ENCODE measurements at places on chromosomes 4 and X. TPM values are rescaled to one million over a fixed set of nuclear protein-coding genes. Genes with fewer than 3 reads are reported as not detected.

The GAGE13 gene
- not detected for total RNA-seq

- no peak for DNase-seq
Measured at GRCh38 chrX:14039344-14039743, 9.7 kb upstream of the GEMIN8 start.

- no peak for DNase-seq
Measured at GRCh38 chr4:45410701-45411210, 684.4 kb upstream of the GNPDA2 start.

DNA sequence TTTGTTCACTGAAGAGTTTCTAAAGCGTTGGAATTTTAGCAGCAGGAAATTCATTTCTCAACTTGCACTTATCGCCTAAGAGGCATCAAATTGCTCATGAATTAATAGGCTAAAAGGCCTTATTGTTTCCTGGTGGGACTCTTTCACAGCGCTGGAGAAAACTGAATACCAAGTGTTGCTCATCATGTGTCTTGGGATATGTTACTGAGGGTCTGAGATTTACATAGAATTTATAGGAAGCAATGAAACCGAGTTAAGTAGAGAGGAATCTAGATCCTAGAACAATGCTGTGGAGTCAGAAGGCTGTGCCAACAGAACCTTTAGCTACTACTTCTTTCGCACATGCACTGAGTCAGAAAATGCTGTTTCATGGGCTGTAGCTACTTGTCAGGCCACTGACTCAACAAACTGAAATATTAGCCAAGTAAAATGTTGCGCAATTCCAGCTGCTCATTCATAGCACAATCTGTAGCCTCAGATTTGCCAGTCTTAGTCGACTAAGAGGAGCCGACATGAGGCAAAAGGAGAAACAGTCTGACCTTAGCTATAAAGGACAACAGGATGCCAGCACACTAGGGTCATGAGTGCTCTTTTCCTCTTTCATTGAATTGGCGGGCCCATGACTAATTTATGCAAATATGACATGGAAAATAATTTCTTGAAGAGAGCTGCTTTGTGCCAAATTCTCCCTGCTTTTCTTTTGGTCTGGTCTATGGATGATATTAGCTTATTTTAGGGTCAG lies 35.9 kb upstream of the CXCL8 start:
- DNase-seq, result peak; percentile 97

- no peak for DNase-seq
Measured at GRCh38 chr4:1368421-1369090, 21.5 kb downstream of the UVSSA start.

- no peak for DNase-seq
Measured at GRCh38 chrX:151396825-151397740, at the start of gene VMA21. Gene VMA21, plus strand, starts transcription at chrX:151397206. Its CDS starts 103 bp downstream, at chrX:151397309.

The TKTL1 gene
- total RNA-seq, result not detected

GRCh38 chr4:151788021-151788420 lies 27.2 kb upstream of the GATB start:
- no peak for DNase-seq

DNA sequence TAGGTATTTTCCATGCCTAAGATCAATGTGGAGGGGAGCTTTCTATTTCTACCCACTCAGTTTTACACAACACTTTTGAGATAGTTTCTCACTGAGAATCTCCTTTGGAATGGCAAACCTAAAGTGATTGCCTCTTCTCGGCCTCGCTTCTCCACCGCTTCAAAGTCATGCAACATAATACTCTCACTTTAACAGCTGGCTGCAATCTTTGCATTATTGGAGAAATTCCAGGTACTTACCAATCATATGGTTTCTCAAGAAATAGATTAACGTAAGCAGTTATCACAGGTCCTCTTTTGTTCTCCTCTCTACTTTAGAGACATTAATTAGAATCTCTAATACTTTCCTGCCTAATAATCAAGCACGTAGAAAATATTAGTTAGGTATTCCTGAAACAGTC lies 3.7 kb upstream of the IL13RA2 start:
- no peak for DNase-seq

The C4orf51 gene
- total RNA-seq, result not detected

DNA sequence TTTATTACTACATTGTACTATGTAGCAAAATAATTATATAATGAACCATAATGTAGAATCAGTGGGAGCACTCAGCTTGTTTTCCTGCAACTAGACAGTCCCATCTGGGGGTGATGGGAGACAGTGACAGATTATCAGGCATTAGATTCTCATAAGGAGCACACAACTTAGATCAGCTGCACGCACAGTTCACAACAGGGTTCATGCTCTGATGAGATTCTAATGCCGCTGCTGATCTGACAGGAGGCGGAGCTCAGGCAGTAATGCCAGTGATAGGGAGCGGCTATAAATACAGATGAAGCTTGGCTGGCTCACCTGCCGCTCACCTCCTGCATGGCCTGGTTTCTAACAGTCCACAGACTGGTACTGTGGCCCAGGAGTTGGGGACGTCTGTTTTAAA lies 199.2 kb downstream of the MAB21L2 start:
- no peak for DNase-seq

The NELFA gene
- total RNA-seq, result 19.6 TPM

DNA sequence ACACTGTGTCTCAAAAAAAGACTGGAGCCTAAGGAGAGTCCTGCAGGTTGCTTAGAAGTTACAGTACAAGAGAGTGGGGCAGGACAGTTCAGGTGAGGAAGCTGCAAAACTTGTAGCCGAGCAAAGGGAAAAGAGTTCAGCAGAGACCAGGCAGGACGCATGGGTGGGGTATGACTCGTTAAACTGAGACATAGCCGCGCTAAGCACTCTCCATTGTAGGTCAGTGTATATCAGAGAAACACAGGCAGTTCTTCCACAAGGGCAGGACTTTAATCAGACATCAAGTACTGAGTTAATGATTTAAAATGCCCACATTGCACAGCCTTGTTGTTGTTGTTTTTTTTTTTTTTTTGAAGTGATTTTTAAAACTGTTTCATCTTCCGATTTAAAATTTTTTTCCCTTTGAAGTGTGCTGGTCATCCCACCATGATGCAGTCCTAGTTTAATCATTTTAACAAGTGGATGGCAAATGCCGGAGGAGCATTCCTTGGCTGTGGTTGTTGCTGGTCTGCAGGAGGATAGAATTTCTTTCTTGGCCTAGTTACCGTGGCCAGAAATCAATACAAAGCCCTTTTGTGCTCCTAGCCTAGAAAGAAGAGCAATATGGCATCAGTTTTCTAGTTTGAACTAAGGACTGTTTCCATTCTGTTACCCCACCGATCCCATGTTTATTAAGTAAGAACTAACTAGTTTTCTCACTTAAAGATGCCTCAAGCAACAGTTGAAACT lies 10.3 kb downstream of the LAP3 start:
- no peak for DNase-seq

DNA sequence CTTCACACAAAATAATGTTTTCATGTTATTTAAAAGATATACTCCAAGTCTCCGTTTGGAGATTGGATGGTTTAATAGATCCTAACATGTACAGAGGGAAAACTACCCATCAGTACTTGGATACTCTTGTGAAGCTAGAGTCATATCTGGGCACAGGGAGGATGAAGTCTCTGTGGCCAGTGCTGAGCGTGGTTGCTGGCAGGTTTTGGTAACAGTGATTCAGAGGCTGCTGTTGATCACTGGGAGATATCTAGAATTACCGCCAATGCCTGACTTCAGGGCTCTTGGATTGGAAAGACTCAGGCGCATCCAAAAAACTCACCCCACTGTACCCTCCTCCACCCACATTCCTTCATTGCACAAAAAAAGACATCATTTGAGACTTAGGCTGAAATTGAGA lies 107.2 kb upstream of the PGRMC2 start:
- no peak for DNase-seq

GRCh38 chr4:156594624-156595023 lies 377.0 kb downstream of the PDGFC start:
- DNase-seq, result no peak

DNA sequence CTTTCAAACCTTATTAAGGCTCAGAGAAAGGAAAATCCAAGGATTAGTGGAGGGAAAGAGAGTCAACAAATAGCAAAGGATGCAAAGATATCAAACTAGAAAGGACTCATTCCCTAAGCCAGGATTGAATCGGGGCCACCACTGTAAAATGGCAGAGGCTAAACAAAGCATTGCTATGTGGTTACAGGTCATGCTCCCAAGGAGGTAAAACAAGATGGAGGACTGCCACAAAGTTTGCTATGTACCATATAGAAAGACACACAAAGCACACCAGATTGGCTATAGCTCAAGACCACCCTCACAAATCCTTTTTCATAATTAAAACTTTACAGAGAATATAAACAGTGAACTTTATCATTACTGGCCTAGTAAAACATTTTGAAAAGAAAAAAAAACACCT lies 25.9 kb upstream of the PASD1 start:
- DNase-seq, result no peak

DNA sequence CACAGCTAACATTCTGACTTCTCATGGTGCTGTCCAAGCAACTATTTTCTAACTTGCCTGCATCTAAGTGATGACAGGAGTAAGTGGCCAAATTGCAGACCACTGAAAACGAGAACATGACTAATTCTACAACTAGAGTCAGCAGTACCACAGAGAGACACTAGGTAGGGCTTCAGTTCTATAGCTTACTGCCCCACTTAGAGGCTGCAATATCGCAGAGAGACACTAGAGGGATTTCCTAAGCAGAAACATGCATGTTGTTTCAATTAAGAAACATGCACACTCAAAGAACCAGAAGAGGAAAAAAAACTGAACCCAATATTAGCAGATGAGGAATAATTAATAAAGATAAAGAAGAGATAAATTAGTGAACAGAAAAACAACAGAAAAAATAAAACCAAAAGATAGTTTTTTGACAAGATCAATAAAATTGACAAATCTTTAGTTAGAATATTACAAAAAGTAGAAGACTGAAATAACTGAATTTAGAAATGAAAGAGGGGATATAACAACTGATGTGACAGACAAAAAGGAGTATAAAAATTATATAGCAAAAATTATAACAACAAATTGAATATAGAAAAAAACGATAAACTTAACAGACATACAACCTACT lies 100.8 kb downstream of the SPIN4 start:
- no peak for DNase-seq

DNA sequence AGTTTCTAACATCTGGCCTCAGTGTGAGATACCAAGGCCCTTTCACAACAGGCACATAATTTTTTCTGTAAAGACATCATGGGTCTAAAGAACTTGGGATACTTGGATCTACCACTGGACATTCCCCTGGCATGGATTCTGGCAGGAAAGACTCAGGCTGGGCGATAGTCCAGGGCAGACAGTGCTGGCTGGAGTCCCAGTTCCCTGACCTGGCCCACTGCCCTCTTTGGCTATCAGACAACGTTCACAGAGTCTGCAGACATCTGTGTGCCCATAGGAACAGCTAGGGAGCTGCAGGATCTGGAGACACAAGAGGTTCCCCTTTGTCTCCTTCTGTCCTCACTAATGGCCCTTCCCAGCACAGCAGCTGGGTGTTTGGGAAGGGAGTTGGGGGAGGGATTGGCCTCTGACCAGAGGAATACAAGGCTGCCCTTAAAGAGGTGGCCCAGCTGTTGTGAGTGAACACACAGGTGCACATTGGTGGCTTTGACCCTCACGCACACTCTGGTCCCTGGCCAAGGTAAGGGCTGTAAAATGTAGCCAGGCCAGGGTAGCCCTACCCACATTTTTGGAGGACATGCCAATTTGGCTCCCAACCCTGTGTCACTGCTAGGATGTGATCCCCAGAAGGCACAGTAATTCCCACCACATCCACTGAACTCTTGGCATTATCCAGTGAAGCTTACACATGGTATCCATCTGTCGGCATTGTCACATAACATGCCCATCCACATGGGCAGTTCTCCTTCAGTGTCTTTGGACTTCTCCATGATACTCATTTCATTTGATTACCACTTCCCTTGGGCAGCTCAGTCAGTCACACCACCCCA lies 72.3 kb downstream of the SOX3 start:
- DNase-seq, result no peak

DNA sequence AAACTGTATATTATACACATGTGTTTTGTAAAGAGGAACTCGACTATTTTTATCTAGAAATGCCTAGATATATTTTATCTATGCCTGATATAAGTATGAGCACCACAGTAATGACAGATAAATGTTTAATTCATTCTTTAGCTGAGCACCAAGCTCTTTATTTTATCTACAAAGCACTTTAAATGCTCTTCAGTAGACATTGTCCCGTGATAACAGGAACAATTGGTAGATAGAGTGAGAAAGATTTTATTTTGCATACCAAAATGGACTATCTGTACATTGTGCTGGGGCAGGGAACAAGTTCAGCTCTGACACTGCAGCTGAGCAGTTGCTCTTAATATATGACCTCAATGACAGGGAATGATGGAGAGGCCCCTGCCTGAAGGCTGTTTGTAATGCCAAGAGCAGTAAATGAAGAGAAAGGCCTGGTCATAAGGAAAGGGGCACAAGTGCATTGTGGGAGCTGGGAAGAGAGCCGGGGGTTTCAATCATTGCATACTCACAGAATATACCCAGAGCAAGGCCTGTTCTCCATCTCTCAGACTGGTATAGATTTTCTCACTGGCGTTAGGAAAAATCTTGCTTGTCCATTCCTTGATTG lies 57.3 kb downstream of the SEPTIN11 start:
- DNase-seq, result no peak

DNA sequence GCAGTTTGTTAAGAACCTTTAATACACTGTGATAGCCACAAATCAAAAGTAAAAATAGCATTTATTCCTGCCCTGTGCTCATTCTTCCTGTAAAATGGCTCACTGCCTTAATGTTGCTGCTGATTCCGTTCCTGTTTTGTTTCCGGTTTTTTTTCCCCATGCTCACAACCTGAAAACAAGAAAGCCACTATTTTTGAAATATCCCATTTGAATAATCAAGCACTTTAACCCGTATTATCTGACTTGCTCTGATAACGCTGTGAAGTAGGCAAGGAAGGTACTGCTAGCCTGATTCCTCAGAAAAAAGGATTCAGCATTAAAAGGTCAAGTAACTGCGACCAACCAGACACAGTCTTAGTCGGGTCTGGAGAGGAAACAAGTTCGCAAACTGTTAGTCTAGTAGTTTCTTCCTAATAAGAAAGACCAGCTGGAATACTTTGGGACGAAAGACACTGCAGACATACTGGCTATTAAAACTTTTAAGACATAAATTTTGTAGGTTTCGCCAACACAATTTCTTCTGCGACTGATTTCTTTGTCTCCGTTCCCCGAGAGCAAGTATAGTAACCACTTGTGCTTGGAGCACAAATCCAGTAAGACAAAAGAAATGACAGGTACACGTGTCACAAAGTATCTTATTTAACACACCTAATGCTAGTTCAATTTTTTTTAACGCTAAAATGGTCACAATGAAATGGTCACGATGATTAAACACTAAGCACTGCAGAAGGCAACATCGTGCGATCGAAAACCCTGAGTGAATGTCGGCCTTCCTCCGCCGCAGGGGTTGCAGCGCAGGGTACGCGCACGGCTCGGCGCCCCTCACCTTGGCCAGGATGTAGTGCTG lies 802 bp downstream of the COX18 start:
- no peak for DNase-seq

The DSPP gene
- total RNA-seq, result not detected

The FRAS1 gene
- total RNA-seq, result 8.8 TPM

The SGMS2 gene
- 66.5 TPM for total RNA-seq

DNA sequence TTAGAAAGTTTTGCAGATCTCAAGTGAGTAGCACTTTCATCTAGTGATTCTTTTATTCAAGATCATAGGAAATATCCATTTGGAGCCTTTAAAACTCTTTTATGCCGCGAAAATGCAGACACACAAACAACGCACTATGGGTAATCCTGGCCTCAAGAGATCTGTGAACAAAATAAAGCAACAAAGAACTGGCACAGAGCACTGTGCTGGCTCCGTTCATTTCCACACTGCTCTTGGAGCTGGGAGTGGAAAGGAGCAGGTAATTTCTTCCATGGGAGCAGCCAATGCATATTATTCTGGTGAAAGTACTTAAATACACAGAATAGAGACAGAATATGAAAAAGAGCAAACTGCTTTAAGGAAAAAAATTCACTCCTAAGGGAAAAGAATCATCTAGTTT lies 172.7 kb upstream of the FRG1 start:
- DNase-seq, result no peak

Measured in vagina (tissue), 2 donors.